ENCODE measurements at places on chromosomes 4 and X.

GRCh38 chrX:136754651-136755050, 26.1 kb downstream of the ARHGEF6 start:
- no peak for DNase-seq

- DNase-seq = no peak
These were observed 12.7 kb upstream of the PAQR3 start for GRCh38 chr4:78951862-78952472.

DNA sequence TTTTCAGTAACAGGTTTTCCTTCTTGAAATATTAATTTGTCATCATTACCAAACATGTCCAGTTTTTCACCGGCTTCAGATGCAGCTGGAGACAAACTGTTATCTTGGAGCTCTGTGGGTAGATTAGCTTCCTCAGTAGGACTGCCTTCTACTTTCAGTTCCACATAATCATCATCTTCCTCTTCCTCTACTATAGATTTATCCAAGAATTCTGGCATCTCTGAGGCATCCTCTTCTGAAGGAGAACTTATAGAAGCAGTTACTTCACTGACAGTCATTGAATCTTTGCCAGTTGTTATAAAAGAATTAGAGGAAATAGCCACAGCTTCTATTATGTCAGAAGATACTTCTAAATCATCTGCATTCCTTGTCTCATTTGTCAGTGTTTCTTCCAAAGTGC, 162.9 kb downstream of the LRBA start:
- no peak for DNase-seq

DNA sequence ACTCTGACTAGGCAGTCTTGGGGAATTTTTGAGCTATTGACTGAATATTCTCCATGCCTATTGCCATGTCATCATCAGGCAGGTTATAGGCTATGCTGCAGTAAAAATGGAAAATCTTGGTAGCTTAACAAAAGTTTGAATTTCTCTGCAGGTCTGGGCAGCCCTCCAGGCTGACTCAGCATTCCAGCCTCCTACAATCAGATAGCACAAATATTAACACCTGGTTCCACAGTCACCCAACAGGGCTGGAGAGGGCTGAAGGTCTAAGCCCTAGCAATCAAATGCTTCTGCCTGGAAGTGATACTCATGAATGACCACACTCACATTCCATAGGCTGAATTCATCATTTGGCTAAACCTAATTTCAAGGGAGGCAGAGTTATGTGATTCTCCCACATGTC, 9.6 kb upstream of the PPP3CA start:
- DNase-seq = no peak

DNA sequence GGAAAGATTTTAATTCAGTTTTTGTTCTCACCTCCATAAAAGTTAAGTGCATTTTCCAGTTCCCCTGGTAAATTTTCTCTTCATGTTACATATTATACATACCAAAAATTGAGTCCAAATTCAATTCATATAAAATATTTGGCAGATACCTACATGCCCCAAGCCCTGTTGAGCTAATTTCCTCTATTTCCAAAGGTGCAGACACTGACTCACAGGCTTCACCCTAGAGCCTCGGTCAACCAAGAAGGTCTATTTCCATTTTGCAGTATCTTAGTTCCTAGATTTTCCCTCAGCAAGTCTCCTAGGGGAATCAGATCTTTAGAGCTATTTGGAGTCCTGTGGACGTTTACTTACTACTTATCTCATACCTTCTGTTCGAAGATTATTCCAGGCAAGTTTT, 174.4 kb downstream of the TSPAN5 start:
- no peak for DNase-seq

GRCh38 chr4:98833384-98833783, 95.5 kb downstream of the EIF4E start:
- DNase-seq = no peak

DNA sequence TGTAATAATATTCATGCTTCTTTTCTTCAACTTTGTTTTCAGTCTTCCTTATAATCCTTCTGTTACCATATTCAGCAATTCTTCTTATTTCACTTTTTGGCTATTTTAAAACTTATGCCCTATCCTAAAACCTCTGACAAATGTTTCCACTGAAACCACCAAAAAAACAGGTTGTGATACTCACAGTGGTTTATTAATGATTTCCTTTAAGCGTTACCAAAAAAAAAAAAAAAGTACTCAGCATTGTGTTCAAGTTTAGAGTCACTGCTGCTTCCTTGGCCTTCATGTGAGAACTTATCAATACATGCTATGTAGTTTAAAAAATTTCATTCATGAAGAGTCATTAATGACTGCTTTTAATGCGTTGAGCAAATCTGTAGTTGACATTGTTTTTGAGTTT, 35.4 kb upstream of the UGT2A3 start:
- DNase-seq = no peak

DNA sequence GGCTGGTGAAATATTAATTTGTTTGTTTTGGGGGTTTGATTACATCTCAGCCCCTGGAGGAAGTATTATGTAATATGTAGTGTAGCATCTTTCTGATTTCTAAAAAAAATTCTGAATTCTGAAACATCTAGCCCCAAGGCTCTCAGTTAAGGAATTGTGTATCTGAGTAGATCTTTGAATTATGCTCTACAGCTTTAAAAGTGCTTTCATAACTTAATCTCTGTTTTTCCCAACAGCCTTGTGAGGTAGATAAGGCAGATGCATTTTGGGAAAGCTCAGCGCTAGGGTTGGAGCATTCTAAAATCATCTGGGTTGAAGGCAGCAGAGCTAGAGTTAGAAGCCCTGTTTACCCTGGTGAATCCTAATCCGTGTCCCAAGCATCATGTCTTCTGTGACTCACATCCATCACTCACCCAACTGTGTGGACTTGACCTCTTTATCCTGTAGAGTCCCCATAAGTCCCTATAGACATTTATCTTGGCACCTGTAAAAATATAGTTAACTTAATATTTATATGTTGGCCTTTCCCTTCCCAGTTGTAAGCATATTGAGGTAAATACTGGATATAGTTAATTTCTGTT, 49.8 kb downstream of the FNIP2 start:
- no peak for DNase-seq

DNA sequence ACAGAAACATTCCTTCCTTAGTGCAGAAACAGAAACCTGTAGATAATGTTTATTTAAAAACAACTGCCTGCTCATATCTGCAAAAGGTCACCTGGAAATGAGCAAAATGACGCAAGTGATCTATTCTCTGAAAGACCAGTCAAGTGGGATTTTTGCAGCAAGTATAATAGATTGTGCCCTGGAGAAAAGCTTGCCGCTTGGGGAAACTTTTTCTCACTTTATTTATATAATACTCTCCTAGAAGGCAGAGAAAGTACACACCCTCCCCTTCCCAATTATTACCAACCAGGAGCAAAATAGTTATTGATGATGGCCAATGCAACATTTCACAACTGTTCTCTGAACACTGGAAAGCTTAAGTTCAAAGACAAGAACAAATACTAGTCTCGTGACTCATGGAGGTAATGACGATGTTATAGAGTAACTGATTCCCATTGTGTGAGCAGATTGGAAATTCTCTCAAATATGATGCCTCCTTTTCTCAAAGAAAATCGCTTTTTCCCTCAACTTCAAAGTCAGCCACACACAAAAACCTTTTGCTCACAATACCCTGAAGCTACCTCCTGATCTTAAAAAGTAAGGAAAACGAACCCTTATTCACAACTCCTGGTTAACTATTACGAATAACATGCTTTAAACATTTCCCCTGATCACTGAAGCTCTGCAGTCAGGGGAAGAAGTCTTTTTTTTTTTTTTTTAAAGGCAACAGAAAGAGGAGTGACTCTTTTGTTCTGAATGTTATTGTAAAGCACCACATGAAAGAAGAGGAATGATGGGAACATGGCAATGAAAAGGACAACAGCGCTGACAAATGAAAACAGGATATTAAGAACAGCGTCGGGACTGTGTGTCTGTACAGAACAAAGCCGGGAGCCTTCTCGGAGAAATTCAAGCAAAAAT, 41.0 kb downstream of the MID1 start:
- no peak for DNase-seq

DNA sequence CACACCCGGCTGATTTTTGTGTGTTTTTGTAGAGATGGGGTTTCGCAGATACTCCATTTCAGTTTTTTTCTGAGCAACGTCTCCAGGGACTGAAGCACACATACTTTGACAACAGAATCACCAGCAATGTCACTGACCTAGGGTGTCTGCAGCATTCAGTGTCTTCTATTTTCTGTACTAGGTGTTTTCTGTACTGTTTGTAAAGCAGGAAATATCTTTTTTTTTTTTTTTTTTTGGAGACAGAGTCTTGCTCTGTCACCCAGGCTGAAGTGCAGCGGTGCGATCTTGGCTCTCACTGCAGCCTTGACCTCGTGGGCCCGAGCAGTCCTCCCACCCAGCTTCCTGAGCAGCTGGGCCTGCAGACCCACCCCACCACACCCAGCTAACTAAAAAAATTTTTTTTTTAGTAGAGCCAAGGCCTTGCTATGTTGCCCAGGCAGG, 8.9 kb downstream of the ADD1 start:
- no peak for DNase-seq

- DNase-seq = no peak
These were observed 12.0 kb upstream of the TRIM61 start for GRCh38 chr4:164989471-164989870.

- no peak for DNase-seq
These were observed 50.8 kb downstream of the GRIA2 start for GRCh38 chr4:157271166-157271869.

- no peak for DNase-seq
These were observed 29.0 kb downstream of the OPRPN start for GRCh38 chr4:70426789-70427188.

GRCh38 chrX:8971116-8971515, 62.8 kb downstream of the FAM9B start:
- no peak for DNase-seq

DNA sequence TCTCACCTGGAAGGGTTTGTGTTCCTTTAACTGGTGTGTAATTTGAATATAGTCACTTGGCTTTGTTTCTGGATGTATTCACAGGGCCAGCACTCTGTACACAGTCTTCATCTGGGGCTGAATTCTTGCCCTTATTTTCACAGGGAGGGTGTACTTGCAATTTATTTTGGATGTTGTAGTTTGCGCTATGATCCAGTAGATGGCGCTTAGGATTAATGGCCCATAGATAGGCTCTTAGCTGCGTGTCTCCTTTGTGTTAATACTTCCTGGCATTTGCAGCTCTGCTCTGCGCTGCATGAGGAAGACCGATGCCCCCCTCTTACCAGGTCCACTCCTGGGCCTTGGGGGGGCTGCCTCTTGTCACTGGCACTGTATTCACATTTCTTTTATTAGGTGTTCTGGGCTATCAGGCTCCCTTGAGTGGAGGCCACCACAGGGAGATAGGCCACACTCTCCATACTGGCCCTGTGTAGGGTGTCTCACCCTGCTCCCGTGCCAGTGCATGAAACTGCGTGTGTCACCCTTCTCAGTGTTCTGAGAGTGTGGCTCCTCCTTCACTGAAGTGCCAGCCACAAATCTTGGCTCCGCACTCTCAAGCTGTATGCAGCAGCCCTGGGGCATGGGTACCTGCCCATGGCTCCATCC, 562.2 kb downstream of the ZIC3 start:
- no peak for DNase-seq

GRCh38 chr4:20075248-20075871, 176.3 kb upstream of the SLIT2 start:
- DNase-seq = no peak

Measured in activated T-helper 1 cell treated with Interleukin-2 at 50 U/mL for 16 hours (primary cell).